Pulmonary artery endothelial cell (primary cell): ENCODE measurements at places on chromosomes 5 and 9. TPM values are rescaled to one million over a fixed set of nuclear protein-coding genes. Genes with fewer than 3 reads are reported as not detected.

PAEP gene
- not detected in 2 replicates for total RNA-seq

TMEM252 gene
- not detected in 2 replicates for total RNA-seq

BTNL8 gene
- not detected in 2 replicates for total RNA-seq

FOXI1 gene
- total RNA-seq = not detected in 2 replicates

ITGA2 gene
- 107 and 108 TPM in 2 replicates for total RNA-seq
